ENCODE measurements at places on chromosomes 5 and 9.

GRCh38 chr9:126599047-126599650 lies 14.6 kb upstream of the LMX1B start:
- DNase-seq, result no peak

- DNase-seq, result no peak
Measured at GRCh38 chr5:36723912-36724311, 117.5 kb downstream of the SLC1A3 start.

- no peak for DNase-seq
Measured at GRCh38 chr5:125408448-125409233, 662.2 kb upstream of the ZNF608 start.

- DNase-seq, result no peak
Measured at GRCh38 chr5:151547364-151547763, 43.8 kb downstream of the FAT2 start.

All from stimulated activated CD4-positive, alpha-beta T cell treated with anti-CD3 and anti-CD28 coated beads, Interleukin-1b, Interleukin-23, amount 100 ng/mL, for 1 hour (primary cell).